NCI-H446 treated with DMSO at 0.1 percent for 48 hours (cell line): ENCODE measurements at places on chromosomes 16 and 17.

DNA sequence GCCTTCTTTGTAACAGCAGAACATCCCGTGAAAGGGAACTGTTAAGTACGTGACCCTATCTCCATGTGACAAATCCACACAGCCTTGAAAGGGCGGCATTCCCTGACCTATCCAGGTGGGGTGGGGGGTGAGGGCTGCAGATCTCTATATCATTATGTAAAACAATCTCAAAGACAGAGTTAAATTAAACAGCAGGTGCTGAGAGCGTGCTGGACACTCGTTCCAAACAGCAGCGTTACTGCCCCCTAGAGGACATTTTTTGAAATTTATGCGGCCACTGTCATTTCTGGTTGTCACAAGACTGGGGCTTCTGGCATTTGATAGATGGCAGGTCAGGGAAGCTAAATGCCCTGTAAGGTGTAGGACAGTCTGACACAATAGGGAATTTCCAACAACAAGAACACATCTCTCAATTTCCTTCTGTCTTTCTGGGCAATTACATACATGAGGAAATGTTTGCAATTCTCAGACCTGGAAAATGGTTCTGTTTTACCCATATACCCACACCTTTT lies 6.7 kb upstream of the SLC25A39 start:
- DNase-seq, result peak; percentile 16

DNA sequence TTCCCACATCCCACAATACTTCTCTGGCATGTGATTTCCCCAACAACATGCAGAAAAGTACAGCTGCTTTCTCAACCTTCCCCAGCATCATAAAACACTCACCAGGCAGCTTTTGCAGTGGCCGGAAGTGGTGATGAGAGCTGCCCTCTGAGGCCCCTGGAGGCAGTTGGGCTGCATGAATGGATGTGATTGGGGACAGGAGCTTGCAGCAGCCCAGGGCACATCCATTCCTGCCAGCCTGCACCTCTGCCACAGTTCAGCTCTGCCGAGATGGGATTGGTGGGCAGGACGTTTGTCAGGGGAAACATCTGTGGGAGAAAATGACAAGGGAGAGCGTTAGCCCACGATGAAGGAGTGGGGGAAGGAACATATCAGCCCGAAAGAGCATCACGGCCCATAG lies 19.8 kb downstream of the NUBP1 start:
- DNase-seq, result no peak

GRCh38 chr17:35073991-35074627 lies 10.6 kb upstream of the RFFL start:
- DNase-seq, result no peak

- DNase-seq, result no peak
Observed at GRCh38 chr17:69470702-69471101, 56.2 kb downstream of the MAP2K6 start.

GRCh38 chr17:73867056-73867455 lies 222.8 kb upstream of the SDK2 start:
- DNase-seq, result no peak

- no peak for DNase-seq
Observed at GRCh38 chr16:11379420-11379819, 34.2 kb downstream of the RMI2 start.

- no peak for DNase-seq
Observed at GRCh38 chr16:84329843-84330684, 35.4 kb downstream of the WFDC1 start.
